Spinal cord (tissue), 10 donors: ENCODE measurements at places on chromosomes 16 and 17.

- no peak for DNase-seq
Measured at GRCh38 chr16:81967358-81967757, 43.9 kb downstream of the SDR42E1 start.

GRCh38 chr17:63995626-63996025, 2.5 kb upstream of the PRR29 start:
- no peak for DNase-seq

DNA sequence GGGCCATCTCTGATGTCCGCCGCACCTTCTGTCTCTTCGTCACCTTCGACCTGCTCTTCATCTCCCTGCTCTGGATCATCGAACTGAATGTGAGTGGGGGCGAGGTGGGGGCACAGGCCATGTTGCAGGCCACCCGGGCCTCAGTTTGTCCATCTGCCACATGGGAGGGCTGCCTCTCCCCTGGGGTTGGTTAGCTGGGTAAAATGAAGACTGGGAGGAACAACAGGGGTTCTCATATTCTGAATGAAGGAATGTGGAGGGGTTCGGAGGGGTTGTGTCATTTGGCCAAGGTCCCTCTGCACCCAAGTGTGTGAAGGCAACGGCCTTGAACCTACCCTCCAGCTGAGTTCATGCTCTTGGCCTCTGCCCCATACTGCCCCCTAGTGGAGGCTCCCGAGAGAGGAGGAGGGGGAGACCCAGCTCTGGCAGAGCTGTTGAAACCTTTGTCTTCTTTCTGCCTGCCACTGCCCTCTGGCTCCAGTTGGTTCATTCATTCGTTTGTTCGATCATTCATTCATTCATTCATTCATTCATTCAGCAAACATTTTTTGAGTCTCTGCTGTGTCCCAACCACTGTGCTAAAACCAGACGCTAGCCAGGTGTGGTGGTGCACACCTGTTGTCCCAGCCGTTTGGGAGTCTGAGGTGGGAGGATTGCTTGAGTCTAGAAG, 11.4 kb upstream of the TCAP start:
- DNase-seq = peak; percentile 64

- DNase-seq = no peak
Measured at GRCh38 chr16:4685292-4685691, 8.1 kb upstream of the NUDT16L1 start.

DNA sequence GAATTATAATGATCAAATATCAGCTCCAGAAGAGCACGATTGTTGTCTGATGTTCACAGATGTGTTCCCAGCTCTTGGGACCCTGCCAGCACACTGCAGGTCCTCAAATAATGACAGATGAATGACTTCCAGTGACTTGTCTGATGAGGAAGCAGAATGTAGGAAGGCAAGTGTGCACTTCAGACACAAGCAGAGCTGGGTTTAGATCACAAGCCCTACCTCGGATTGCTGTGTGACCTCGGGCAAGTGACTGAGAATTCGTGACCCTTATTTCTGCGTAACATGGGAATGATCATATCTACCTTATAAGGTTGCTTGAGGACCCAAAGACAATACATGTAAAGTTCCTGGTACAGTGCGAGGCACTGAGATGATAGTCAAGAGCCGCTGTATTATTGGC, 182.2 kb downstream of the ABCC12 start:
- DNase-seq = no peak

GRCh38 chr17:82200135-82200534, 12.5 kb downstream of the CCDC57 start:
- no peak for DNase-seq

DNA sequence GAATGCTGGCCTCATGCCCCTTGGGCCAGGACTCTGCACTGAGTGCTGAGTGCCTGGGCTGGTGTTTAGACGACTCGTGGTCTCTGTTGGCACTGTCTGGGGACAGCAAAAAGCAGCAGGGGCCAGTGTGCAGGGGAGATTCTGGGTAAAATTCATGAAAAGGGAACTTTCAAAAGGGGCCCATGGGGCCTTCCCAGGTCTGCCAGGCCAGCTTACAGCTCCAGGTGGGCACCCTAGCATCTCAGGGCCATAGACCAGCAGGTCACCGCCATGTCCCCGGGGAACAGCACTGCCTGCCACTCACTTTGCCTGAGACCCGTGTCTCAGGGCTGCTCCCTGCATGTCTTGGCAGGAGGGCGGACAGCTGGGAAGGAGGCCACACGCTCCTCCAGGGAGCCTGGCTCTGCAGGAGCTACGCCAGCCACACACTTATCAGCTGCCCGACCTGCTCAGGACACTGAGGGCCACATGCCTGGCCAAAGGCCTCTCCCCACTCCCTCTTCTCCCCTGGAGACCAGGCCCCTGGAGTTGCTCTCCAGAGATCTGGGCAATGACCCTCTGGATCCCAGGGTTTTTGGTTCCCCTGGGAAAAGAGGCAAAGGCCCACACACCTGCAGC, 8.8 kb upstream of the FASN start:
- no peak for DNase-seq

DNA sequence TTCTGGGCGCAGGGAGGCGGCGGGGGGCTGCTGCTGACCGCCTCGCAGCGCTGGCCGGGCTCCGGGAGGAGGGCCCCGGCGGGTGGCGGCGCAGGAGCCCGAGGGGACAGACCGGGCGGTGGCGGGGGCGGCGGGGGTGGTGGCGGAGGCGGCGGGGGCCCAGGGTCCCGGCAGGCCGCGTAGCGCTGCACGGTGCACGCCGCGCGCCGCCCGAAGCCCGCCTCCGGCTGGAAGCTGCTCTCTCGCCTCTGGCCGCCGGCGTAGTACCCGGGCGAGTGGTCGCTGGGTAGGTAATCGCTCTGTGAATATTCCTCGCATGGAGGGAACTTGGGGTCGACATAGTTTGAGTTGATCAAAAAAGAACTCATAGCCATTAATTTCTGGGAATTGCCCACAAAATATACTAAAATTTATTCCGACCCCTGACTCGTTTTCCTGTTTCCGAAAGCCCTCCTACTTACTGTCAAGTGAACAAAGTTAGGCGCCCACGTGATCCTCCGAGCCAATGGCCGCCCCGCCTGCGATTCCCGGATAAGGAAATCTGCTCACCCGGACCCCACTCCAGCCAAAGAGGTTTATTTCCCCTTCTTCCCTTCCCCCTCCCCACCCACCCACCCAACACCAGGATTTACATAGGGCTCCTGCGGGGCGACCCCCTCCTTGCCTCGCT, at the start of gene HOXB4:
TSS of gene HOXB4 (minus strand) at position 405 of the 670 bp plus-strand sequence. CDS start at position 374, 31 bp downstream.
- no peak for DNase-seq

GRCh38 chr17:622356-622755, 92.3 kb downstream of the VPS53 start:
- no peak for DNase-seq

DNA sequence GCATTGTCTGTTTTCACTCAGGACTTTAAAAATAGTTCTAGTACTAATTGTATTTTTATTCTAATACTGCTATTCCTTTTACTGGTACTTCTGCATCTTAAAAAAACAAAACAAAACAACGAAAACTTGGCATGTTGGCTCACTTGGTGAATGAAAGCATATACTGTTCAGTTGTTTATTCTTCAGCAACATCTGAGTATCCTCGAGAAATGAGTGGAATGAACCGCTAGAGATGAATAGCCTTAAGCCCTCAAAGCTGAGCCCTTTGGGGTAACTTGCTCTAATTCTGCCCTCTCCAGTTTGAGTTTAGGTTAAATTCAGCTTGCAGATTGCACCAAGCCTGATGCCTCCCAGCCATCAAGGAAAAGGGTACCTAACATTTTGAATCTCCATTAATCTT, 126.5 kb downstream of the WWOX start:
- DNase-seq = no peak

DNA sequence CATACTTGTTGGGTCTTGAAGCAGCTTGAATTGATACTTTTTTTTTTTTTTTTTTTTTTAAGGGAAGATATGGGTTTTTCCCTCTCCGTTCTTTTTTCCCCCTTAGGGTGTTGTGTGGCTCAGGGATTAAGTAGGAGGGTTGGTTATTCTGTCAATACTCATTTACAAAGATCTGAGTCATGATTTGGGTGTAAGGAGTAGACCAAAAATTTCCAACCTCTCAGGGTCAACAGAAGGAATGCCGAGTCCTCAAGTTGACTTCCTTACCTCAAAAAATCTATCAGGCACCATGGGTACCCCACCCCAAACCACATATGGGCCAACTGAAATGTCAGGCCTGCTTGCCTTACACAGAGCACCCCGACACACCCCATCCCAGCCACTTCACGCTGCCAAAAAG, 230.5 kb downstream of the CCDC182 start:
- DNase-seq = no peak

GRCh38 chr16:27766236-27766925, 216.4 kb downstream of the KATNIP start:
- no peak for DNase-seq

DNA sequence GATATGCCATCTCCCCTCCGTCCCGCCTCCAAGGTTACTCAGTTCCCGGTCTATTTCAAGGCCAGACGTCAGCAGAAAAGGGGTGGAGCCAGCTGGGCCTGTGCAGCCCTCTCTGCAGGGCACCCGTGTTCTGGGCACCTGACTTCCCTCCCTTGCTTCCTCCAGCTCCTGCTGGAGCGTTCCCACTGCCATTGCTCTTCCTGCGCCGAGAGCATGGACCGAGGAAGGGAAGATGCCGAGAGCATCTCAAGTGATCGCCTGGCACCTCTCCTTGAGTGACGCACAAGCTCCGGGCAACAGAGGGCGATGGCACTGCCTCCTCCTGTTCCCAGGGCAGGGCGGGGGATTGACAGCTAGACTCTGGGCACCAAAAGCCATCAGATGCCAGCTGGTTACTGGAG, 29.4 kb upstream of the NAT9 start:
- DNase-seq = no peak

DNA sequence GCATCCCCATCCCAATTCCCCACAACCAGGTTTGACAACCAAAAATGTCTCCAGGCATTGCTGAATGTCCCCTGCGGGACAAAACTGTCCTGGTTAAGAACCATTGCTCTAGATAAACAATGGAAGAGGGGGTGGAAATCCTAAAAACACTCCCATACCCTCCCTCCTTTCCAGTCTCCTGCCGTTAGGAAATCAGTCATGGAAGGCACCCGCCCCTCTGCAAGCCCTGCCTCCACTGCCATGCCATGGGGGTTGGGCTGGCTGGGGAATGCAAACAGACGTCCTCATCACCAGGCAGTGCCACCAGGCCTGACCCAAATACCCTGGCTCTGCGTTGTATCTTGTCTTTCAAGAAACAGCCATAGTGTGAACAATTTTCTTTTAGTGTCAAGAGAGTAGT, 57.5 kb downstream of the CYTH1 start:
- no peak for DNase-seq

DNA sequence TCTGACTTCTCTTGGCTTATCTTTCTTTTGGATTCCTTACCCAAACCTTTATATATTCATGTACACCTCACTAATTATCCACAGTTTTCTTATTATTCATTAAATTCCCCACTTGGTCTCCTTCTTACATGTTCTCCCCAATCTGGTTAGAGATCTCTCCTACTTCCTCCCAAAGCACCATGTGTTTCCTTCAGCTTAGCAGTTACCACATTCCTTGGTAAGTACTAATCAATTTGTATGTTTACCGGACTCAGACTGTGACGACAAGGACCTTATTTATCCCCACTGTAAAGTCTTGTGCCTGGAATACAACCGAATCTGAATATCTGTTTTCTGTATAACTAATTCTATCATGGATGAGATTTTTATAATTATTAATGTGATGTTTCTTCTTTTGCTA, 389.5 kb downstream of the KCNJ2 start:
- DNase-seq = no peak

DNA sequence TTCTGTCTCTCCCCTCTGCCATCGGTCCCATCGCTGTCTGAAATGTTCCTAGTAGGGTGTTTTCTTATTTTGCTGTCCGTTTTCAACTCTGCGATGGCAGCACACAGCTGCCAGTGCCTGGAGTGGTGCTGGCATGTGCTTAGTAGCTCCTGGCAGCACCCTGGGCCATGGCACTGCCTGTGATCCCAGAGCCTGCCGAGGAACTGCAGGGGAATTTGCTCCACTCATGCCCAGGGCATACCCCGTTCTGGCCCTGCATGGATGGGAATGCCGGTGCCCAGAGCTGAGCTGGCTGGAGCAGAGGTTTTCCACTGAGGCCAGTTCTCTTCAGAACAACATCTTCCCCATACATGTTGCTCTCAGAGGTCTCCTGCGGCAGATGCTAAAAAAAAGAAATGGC, 43.1 kb downstream of the GPT2 start:
- DNase-seq = peak; percentile 30

- peak; percentile 73 for DNase-seq
Measured at GRCh38 chr16:58684354-58685083, at the start of gene SLC38A7. TSS of gene SLC38A7 (minus strand) at chr16:58684770. CDS start at chr16:58680126, 4,644 bp downstream.

DNA sequence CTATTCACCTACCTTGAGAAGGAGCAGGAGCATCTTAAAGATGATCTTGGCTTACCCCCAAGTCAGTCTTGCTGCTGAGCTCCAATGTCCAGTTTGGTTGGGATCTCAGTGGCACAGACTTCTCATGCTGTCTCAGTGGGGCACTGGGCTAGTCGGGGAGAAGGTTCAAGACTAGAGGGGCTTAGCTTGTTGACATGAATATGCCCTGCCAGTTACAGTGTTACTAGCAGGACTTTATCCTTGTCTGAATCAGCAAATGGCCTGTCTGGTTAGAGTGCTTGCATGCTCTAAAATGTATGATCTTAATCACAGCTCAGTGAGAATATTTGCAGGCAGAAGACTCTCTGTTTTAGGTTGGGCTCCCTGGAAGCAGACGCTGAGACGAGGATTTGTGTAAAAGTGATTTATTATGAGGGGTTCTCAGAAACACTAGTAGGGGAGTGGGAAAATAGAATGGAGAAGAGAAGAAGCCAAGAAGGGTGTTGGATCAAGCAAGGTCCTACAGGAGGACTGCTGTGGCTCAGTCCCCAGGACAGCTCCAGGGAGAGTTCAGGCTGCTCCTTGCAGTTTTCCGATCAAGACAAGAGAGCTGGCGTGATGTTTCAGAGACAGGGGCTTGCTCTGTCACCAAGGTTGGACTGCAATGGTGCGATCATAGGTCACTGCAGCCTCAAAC, 150.4 kb upstream of the HS3ST2 start:
- DNase-seq = no peak

- no peak for DNase-seq
Measured at GRCh38 chr17:59533694-59534093, 31.7 kb upstream of the DHX40 start.

GRCh38 chr17:8680466-8681169, 50.1 kb upstream of the MYH10 start:
- DNase-seq = no peak

DNA sequence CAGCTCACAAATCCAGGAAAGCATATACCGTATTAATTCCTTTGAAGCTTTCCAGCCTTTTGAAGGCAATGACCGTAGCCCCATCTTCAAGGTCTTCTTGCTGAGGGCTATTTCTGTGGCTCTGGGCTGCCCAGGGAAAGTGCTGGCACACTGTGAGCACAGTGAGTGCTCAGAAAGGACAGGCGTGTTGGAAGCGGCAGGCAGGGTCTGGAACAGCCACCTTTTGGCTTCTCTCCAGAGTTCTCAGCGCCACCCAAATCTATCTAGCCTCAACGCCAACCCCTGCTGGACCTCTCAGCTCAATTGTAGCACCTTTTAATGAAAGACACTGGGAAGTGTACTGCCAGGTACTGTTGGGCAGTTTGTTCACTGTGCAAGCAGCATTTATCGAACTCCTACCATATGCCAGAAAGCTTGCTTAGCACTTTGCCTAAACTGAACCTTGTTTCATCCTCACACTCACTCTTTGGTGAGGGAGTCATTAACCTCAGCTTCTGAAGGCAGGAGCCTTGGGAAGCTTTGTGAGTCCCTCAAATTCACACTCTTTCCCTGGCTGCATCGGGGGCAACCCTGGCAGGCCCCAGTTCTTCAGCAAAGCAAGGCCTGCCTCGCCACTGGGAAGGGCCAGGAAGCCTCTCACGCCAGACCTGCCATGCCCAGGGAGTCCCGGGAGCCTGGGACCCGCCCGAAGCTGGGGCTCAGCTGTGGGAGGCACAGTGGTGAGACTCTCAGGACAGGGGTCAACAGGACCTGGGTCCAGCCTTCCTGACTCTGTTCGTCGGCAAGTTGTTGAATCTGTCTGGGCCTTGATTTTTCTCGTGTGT, 13.5 kb upstream of the CIBAR2 start:
- no peak for DNase-seq
